Pons (tissue), 1 donor: ENCODE measurements at places on chromosomes 16 and 17.

DNA sequence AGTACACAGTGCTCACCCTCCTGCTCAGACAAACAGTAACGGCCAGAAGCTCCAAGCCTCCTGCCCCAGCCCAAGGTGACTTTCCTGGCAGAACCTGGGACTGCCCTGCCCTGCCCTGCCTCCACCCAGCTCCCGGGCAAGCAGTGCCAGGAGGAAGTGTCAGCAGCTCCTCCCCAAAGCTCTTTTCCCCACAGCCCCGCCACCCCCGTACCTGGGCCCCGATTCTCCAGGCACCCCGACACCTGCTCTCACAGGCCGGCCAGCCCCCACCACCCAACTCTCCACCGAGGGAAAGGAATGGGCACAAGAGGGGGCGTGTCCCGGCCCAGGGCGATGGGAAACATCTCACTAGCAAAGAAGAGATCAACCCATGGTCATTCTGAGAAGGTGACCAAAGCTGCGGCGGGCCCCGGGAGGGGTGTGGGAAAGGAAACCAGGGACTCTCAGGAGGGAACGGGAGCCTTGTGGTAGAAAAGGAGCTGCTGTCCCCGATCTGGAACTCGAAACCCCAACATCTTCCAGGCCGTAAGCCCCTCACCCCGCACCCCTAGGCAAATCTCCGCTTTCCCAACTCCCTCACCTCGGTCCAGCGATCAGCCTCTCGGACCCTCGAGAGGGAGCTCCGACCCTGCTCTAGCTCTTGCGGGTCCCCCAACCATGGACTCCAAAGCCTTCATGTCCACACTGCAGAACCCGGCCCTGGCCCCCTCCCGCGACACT lies 1.2 kb downstream of the BCAR1 start:
- no peak for DNase-seq

DNA sequence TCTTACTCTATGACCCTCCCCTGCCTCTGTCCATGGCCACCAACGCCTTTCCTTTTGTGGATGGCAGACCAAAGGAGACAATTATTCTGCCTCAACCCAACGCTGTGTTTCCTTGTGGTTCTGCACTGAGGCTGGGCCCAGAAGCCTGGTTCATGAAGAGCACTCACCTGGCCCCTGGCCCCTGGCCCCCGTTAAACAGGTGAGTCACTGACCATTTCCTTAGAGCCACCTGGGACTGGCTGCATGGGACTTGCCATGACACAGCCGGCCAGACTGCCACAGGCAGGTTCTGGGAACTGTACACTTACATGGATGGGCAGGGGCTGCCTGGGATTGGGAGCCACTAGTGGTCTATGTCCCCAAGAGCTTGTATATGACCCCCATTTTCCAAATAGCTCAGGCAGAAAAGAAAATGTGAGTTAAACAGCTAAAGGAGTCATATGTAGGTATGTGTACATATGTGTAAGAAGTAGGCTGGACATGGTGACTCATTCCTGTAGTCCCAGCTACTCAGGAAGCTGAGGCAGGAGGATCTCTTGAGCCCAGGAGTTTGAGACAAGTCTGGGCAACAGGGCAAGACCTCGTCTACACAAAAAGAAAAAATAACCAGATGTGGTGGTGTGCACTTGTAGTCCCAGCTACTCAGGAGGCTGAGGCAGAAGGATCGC lies 181.9 kb upstream of the CACNG5 start:
- no peak for DNase-seq

DNA sequence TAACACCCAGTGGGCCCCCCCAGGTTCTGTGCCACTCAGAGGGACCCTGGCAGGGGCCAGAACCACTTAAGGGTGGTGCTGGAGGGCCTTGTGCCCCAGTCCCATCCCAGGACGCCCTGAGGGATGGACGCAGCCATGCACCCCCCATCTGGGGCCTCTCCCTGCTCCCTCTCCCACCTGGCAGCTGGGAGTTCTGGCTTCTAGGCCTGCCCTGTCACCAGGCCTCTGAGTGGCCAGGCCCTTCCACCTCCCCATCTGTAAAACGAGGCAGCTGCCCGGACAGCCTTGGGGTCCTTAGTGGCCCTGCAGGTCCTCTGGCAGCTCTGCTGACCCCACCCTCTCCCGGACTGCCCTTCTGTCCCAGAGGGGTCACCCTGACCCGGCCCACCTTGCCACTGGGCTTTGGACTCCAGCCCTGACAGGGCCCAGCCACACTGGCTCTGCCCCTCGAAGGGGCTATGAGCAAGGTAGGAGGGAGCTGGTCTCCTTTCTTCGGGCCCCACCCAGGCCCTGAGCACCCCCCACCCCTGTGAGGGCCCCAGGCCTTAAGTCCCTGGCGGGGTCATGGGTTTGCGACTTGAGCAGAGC lies 12.3 kb downstream of the PAM16 start:
- no peak for DNase-seq

DNA sequence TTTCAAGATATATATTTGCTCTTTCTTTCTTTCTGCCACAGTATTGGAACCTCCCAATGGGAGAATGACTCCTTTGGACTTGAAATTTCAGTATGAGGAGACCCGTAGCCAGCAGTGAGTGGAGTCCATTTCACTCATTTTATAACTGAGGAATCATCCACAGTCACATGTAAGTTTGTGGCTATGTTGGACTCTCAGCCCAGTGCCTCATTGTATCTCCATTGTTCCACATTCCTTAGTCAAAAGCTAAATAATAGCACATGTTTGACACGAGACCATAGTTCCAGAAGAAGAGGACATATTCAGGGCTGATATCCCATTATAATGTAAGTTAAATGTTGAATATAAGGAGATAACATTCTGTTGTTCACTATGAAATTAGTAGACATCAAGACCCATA lies 12.7 kb upstream of the SPAG9 start:
- no peak for DNase-seq

- no peak for DNase-seq
Observed at GRCh38 chr16:47375423-47375822, 85.4 kb downstream of the ITFG1 start.

GRCh38 chr17:33316746-33317145 lies 23.7 kb upstream of the ASIC2 start:
- DNase-seq, result no peak

- DNase-seq, result no peak
Observed at GRCh38 chr17:37510056-37510455, 20.4 kb downstream of the DUSP14 start.

- no peak for DNase-seq
Observed at GRCh38 chr17:42512733-42513251, 23.2 kb upstream of the NAGLU start.

DNA sequence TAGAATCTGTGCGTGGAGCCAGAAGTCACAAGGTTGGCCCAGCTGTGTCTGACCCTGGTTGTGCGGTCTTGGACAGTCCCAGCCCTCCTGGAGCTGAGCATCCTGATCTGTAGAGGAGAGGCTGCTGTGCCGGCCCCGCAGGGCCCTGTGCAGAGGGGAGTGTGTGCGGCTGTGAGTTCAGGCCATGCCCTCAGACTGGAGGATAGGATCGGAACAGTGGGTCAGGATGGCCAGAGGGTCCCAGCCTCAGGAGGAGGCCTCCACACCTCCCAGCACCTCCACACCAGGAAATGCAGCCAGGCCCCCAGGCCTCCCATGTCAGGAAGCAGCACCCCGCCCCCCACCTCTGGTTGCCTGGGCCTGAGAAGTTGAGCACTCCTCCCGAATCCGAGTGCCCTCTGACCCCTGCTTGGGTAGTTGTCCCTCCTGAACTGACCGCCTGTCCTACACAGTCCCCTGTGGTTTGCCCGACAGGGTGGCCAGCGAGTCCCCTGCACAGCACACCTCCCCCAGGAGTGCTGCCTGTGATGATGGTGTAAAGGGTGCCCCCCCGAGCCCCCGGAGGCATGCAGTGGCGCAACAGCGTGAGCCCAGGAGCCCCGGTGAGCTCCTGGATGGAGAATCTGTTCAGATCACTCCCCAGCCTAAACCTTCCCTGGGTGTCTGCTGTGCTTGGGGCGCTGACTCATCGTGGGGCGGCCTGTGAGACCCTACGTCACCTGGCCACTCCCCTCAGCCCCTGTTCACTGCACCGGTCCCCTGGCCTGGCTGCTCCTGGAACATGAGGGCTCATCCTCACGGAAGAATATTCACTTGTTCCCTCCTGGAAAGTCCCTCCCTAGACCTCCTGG lies 285.2 kb downstream of the SEC14L1 start:
- no peak for DNase-seq
